Liver (tissue), 10 donors: ENCODE measurements at places on chromosomes 13 and 19.

DNA sequence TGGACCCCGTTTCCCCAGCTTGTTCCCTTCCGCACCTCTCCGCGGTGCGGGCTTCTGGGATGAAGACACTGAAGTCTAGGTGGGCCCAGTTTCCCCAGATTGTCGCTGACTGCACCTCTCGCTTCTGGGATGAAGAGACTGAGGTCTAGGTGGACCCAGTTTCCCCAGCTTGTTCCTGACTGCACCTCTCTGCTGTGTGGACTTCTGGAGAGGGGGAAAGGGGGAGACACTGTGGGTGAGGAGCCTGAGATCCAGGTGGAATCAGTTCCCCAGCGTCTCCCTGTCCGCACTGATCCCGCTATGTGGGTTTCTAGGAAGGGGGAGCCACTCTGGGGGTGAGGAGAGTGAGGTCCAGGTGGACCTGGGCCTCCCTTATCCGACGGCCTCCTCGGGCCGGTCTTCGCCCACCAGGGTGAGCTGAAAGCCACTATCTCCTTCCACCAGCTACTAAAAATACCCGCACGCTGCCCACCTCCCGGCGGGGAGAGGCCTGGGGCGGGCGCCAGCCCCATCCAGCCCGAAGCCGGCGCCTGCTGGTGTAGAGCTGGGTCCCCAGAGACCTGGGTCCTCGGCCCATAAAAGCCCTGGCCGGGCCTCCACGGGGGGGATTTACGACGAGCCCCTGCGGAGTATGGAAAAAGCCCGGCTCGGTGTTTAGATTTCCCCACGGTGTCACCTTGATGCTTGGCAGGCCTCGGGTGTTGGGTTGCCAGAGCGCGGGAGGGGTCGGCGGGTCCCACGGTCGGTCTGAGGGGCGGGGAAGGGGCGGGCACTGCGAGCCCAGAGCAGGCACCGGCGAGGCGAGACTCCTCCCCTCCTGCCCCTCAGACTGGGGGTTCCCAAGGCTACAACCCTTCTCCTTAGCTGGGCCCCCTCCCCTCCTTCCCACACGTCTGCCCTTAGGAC is 10.6 kb downstream of the FUT6 start:
- peak; percentile 55 for DNase-seq

DNA sequence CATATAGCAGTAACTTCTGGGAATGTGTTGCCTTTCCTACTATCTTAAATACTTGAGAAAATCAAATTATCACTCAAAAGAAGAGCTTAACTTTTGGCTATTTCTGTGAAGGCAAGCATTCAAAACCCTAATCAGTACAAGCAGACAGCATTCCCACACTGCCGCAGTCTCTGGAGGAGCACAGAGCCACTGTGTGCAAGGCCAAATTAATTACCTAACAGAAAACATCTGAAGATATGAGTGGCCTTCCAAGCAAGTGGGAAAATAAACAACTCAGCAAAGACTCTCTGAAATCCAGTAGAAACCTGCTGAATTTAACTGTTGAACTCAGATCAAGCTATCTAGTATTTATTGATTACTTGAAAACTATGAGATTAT is 68.2 kb downstream of the COL4A1 start:
- DNase-seq, result no peak

DNA sequence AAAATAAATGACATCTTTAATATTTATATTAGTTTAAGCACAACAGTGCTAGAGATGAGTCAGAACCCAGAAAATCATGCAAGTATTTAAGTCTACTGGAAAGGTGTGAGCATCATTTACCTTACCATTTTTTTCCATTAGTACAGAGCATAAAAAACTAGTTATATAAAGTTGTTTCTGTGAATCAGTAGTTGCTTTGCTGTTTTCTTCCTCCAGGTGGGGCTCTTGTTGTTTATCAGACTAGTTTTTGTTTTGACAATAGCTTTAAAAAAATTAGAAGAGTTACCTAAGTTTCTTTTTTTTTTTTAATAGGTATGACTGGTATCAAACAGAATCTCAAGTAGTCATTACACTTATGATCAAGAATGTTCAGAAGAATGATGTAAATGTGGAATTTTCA is 12.7 kb downstream of the SUGT1 start:
- no peak for DNase-seq

- DNase-seq, result no peak
Measured at GRCh38 chr13:73859841-73860240, 274.4 kb downstream of the KLF12 start.

DNA sequence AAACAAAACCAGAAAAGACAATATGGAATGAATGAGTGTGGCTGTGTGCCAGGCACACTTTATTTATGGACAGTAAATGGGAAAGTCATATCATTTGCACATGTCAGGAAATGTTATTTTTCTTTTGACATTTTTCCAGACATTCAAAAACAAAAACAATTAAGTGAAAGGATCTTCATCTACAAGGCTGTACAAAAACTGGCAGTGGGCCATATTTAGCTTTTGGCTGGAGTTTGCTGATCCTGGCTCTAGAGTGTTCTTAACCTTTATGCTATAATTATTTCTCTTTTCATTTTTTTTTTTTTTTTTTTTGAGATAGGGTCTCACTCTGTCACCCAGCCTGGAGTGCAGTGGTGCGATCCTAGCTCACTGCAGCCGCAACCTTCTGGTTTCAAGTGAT is 6.5 kb upstream of the TNFSF9 start:
- no peak for DNase-seq

DNA sequence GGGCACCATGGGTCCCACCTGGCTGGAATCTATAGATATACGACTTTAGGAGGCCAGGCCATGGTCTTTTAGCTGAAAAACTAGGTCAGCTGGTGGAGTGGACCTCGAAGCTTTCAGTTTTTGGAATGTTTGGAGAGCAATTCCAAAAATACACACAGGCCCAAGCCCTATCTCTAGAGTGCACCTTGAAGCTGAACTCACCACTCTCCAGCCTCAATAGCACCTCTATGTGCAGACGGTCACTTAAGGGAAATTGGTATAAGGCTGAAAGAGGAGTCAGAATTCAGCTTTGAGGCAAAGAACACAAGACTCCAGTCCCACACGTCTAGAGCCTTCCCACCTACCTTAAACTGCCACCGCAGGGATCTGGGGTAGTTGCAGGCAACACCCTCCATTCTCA is 56.4 kb upstream of the KATNAL1 start:
- DNase-seq, result no peak
